ENCODE measurements at places on chromosomes 5 and 9. TPM values are rescaled to one million over a fixed set of nuclear protein-coding genes. Genes with fewer than 3 reads are reported as not detected.

Gene PDGFRB
- total RNA-seq, result 108 TPM

Gene SMIM33
- total RNA-seq, result not detected

DNA sequence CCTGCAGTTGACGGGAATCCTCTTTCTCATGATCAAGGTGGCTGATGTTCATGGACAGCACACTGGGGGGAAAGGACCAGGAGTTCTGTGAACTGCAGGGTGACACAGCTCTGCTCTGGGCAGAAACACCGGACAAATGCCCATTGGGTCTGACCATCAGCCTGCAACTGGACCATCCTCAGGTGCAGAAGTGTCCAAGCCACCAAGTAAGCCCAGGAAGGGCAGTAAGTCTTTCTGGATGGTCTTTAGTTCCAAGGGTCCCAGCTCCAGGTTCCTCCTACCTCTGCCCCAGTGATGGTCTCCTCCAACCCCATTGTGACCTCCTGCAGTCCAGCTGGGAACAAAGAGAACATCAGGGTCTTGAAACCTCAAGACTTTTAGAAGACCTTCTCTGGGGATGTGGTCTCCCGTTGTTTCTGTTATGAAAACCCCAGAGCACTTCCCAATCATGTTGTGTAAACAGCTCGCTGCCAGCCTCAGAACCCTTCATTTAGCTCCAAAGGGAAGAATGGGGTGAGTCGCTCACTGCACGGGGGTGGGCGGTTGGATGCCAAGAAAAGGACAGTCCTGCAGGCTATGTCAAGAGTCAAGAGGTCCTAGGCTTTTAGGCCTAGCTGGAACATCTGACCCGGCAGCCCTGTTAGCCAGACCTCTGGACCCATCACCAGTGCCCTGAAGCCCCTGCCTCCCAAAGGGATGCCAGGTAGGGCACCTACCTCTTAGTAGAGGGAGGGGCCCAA, 41.8 kb upstream of the TCF7 start:
- DNase-seq, result no peak

- DNase-seq, result no peak
These were observed 15.1 kb downstream of the PRKACG start for GRCh38 chr9:68998812-68999211.

DNA sequence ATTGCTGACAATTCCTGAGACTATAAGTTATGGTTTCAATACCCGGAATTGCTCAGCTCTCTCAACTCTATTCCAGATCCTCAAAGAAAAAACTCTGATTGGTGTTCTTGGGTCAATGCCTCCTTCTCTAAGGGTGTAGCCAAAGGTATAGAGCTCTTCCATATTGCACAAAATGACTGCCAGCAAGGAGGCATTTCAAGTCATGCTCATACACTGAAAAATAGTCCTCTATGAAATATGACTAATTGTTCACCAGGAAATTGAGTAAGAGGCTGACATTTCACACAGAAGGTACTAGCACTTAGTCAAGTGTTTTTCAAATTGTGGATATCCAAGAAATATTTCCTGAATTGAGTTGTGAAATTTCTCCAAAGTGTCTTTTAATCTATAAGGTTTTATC, 111.1 kb upstream of the KLF9 start:
- peak; percentile 27 for DNase-seq

GRCh38 chr9:134631881-134632280, 9.7 kb upstream of the COL5A1 start:
- DNase-seq, result no peak

Data from IMR-90 (cell line).